ENCODE measurements at places on chromosomes 11 and 22.
A peak's percentile ranks its signal among the peaks of the same experiment; 100 is the strongest.

DNA sequence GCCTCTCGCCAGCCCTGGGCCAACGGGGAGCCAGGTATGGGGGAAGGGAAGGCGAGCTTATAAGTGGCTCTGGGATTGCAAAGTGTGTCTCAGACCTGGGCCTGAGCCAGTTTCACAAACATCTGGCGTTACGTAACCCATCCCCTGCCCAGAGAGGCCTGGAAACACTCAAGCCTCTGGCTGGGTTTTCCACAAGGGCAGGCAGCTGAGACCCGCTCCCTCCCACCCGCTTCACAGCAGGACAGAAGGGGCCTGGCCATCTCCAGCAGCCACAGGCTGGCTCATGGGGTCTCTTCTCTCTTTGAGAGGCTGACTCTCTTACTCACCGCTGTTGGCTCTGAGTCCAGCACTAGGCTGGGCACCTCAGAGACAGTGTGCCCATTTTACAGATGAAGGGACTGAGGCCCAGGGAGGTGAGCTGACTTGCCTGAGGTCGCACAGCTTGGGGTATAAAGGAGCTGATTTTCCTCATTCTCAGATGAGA lies 44.5 kb downstream of the TRIOBP start:
- no peak for DNase-seq

- no peak for DNase-seq
Observed at GRCh38 chr11:117495357-117495756, 167.7 kb downstream of the CEP164 start.

DNA sequence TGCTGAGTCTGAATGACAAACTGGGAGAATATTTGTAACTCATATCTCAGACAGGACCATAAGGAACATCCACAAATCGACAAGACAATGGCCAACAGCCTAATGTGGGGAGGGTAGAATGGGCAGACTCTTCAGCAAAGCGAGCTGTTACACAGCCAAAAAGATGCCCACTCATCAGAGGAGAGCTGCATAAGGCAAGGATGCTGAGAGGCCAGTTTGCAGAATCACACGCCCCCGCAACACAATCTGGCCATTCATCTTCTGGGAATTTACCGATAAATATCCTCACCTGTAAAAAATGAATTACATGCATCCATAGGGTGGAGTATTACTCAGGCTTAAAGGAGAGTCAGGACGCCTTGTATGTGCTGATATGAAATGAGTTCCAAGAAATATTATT lies 57.5 kb upstream of the SLC22A12 start:
- no peak for DNase-seq

DNA sequence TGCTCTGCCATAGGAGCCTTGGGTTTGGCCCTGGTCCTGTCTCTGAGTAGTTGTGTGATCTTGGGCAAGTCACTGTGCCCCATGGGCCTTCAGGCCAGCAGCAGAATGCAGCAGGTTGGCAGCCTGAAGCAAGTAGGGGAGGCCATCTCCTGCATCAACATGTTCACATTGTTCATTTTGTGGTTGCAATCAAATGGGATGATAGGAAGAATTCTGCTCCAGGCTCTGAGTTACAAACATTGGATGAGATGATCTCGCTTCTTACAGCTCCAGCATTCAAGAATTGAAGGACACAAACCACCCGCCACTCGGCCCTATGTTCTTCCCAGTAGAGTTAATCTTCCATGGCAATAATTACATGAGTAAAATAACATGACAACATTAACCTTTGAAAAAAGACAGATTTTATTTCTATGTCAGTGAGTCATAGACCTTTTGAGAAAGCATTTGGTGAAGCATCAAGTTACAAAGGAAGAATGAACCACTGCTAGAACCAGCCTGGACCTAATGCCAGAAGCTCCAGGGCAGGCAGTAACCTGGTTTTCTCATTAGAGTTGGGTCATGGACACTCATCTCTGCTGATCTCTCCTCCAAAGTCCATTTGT lies 308.3 kb upstream of the NCAM1 start:
- no peak for DNase-seq

- DNase-seq = no peak
Observed at GRCh38 chr11:23314162-23314561, 453.9 kb upstream of the CCDC179 start.

GRCh38 chr11:65425971-65426838 lies 3.6 kb downstream of the NEAT1 start:
- no peak for DNase-seq

- DNase-seq = peak; percentile 47
Observed at GRCh38 chr11:117843666-117844484, 19.3 kb upstream of the FXYD2 start.

DNA sequence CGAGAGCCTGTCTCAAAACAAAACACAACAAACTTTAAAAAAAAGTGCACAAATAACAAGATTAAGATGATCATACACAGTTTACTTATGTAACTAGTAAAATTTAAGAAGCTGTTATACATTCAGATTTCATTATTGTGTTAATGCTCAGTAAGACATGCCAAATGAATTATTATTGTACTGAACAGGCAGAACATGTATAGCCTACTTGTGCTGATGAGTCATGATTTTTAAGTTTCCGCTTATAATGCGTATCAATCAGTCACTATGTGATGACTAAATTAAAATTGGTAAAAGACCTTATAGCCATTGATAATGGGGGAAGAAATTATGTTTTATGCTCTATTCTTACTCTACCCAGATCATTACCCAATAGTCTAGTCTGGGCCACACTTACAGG lies 20.5 kb upstream of the EXPH5 start:
- no peak for DNase-seq

GRCh38 chr11:92098172-92098571 lies 126.4 kb upstream of the FAT3 start:
- DNase-seq = no peak

DNA sequence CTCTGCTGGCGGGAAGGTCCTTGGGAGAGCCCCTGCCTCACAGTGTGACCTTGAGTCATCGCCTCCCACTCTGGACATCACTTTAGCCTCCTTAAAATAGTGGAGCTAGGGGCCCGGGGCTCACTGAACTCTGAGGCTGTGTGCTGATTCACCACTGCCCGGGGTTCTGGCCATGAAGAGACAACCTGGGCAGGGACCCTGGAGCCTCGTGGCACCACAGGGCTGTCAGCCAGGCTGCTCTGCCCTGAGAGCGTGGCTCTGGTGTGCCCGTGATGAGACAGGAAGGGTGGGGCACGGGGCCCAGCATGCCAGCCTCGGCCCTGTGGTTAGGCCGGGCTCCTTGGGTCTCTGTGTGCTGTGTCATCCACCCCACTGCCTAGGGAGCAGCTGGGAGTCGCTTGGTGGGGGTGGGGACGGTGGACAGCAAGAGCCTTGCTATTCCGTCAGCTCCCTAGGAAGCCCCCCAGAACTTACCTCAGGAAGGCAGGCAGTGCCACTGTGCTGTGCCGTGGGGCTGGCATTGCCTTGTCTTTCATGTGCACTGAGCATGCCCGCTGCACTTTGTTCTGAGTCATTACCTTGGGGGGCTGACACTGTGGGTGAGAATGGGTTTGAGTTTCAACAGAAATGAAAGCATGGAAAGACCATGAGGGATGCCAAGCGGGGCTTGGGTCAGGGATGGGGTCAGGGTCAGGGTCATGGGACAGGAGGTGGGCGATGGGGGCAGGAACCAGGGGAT lies 31.7 kb downstream of the TPCN2 start:
- DNase-seq = no peak

DNA sequence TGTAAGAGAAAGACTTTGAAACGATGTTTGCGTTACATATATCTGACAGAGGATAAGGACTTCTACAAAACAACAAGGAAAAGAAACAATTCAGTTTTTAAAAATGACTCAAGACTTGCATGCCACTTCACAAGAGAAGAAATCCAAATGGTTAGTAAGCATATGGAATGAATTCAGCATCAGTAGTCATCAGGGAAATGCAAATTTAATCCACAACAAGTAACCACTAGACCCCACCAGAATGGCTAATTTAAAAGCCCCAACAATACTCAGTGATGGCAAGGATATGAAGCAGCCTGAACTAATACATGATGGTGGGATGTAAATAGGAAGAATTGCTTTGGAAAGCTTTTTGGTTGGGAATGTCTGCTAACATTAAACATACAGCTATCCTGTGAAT lies 142.6 kb downstream of the ATXN10 start:
- DNase-seq = no peak

DNA sequence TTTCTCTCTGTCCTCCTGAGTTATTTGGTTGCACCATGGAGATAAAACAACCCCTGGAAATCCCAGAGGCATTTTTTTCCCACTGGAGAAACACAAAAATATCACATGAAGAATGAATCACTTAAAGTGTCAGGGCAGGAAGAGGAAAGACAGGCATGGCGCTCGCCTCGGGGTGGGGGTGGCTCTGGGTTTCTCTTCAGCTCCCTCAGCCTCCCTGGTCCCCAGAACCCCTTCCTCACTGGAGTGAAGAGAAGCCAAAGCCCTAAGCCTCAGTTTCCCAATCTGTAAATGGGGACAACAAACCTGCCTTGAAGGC lies 938 bp downstream of the SHISAL1 start:
- DNase-seq = no peak

DNA sequence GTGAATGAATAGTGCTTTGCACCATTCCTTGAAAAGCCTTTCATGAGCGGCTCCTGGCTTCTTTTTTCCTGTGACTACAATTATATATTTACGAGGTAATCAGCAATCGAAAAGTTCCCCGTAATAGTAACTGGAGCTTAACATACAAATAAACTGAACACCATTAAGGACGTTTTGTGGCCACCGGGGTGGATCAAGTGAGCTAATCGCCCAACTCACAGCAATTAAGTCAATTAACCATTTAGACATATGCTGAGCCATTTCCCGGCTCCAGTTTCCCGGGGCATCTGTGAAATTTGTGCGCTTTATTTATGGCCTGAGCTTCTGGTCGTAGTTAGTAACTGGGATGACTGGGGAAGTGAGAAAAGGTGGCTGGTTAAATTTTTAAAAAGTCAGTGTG lies 465.2 kb downstream of the MIAT start:
- no peak for DNase-seq

DNA sequence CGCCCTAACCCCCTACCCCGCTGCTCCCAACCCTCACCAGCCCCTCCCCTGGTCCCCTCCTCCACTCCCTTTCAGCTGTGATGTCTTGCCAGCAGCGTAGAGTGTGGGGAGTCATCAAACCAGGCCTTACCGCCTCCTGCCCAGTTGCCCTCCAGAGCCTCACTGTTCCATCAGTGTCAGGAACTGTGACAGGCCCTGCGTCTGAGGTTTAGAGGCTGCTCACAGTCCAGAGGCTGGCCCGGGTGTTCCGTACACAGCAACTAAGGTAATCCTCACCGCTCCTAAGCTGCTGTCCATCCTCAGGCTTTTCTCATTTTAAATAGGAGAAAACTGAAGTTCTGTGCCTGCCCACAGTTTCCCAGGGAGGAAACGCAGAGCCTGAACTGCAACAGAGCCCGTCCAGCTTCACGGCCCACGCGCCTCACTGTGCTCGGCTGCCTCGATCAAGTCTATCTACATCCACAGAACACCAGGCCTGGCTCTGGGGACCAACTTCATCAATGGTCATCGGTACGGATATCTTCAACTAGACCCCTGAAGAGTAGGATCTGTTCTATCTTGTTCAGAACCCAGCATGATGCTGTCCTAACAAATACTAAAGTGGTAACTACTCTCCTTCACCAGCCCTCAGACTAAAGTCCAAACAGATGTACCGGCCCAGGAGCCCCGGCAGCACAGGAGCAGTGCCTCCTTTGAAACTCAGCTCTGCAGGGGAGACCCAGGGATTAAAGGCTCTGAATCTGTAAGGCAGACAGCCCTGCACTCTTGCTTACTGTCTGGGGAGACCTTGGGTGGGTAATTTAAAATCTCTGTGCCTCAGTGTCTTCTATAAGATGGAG lies 10.3 kb downstream of the VPS37C start:
- DNase-seq = no peak

DNA sequence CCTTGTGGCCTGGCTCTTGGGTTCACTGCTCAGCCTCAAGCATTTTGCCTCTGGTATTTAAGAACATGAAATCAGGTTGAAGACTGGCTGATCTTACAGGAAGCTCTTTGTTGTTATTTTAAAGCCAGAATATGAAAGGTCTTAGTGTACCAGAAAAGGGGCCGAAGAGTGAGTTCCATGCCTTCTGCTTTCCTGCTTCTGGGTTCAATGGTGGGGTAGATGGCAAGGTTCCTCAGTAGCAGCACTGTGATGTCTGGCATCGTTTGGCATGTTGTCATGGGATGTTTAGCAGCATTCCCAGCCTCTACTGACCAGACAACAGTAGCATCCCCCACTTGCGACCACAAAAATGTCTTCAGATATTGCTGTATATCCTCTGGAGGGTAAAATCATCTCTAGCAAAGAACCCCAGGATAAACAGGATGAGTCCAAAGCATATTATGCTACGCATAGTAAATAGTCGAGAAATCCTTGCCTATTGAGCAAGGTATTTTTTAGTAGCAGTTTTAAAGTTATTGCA lies 2.4 kb downstream of the VPS26B start:
- DNase-seq = no peak

GRCh38 chr11:16091862-16092261 lies 264.5 kb downstream of the SOX6 start:
- DNase-seq = no peak

DNA sequence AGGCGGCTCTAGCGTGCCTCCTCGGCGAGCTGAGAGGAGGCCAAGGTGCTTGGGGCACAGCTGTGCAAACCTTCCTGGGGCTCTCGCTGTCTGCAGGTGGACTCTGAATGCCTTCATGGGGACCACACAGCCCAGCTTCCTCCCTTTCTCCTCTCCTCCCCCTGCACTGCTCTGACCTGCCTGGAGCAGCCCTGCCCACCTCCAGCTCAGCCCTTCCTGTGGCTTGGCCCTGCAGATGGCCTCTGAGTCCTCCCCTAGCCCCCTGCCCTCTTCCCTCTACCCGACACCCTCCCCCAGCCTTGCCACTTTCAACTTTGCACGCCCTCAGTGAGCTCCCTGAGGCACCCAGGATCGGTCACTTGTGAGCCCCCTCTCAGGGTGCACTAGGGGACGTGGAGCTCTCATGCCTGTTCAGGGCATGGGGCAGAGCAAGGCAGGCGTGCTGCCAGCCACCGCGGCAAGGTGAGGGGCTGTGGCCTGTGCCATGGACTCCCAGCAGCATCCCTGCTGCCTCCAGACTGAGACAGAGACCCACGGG lies 31.4 kb downstream of the PPM1F start:
- DNase-seq = no peak

DNA sequence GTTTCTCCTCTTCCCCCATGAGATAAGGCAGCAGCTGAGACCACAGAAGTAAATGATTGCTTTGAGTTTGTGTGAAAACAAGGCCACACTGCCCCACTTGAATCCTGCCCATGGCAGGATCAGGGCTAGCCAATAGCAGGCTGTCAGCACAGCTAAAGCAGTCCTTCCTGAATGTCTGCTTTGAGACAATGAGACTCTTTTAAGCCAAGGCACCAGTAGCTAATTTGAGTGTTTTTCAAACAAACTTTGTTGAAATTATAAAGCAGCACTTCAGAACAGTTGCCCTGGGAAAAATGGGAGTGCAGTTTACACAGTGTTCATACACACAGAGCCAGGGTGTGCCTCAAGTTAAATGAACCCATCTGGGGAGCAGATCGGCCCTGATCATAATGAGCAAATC lies 103.5 kb upstream of the OR5AK2 start:
- no peak for DNase-seq

All from GM19239 (cell line).